ENCODE measurements at places on chromosomes 1 and 21.

DNA sequence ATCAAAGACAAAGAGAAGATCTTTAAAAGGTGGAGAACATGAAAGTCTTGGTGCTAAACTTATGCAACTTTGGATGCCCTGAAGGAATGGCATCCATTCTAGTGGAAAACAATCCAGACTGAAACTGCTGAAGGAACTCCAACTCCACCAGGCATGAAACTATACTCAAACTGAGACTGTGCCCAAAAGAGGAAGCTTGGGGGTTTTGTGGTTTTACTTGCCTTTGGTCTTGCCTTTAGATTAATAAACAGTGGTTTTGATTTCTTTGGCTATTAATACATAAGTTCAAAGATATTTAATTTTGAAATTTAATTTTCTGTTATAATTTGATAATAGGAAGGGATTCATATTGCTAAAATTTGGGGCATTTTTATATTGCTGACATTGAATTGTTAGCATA is 17.4 kb upstream of the SLC30A10 start:
- DNase-seq, result no peak

DNA sequence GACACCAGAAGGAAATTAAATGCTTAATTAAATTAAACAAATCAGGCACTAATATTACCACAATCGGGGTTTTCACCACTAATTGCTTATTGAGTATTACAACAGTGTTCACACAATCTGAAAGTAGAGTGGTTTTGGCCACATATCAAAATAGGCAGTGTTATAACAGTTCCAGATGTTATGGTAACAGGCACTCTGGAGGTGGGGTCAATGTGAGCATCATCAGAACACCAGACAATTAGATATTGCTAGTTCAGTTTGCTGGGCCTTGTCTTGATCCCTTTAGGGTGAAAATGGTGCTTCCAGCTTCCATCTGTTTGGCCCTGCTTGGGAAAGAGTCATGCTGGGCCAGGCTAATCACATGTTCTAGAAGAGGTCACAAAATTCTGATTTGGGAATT is 14.5 kb upstream of the DDAH1 start:
- DNase-seq, result no peak

GRCh38 chr1:6491081-6491449 is 402 bp downstream of the PLEKHG5 start:
- DNase-seq, result no peak

DNA sequence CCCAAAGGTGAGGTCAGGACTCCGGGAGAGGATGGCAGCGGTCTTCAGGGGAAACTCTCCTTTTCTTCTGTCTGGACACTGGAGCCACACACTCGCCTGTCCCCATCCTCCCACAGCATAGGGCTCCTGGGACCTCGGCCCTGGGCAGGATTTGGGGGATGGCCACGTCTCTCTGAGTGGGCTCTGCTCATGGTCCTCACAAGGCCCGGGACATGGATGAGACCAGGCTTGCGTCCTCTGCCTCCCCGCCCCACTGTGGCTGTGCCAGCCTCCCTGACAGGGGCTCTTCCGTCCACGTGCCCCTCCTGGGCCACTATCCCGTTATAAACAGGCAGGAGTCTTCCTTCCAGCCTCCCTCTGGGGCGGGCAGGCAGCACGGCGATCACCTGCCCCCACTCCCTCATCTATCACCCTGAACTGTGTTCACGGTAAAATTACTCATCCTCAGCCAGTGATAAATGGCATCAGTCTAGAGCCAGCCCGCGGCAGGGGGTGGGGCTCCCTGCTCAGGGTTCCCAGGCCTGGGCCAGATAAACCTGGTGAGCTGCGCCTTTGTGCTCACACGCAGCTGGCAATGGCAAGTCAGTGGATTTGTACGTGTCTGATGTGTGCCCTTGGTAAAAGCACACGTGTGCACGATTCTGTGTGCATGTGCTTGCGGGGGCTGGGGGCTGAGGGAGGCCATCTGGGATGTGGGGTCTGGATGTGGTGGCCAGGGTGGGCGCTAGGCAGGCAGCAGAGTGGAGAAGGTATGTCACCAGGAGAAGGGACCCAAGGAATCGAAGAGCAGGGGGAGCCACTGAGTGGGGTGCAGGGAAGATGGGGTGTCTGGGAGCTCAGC is 12.6 kb upstream of the SAMD11 start:
- no peak for DNase-seq

DNA sequence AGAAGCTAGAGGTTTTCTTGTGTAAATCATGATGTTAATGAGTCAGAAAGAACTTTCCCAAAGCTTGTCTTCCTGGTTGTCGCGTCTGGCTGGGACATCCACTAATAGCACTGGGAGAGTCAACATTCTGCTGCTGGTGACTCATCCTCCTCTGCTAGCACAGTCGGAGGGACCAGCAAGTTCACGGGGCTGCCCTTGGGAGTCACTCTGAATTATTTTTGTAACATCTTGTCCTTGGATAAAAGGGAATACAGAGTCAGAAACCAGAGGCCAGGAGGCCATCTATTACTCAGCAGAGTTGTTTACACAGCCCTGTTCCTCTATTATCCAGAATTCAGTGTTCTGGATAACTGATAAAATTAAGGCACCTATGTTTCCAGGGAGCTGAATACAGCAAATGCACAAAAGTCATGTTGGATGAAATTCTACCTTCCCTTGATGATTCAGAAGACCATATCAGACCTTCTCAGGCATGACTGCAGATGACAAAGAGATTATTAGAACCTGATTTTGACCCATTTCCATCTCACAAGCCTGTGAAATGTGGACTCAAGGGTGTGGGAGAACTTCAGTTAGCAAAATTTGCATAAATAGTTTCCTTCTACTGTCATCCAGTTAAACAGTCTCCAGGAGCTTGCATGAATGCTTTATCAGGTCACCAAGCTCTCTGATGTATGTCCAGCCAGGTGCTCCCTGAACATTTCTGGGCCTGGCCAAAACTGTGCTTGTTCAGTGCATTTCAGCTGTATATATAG is 68.1 kb downstream of the JAK1 start:
- peak; percentile 96 for DNase-seq

DNA sequence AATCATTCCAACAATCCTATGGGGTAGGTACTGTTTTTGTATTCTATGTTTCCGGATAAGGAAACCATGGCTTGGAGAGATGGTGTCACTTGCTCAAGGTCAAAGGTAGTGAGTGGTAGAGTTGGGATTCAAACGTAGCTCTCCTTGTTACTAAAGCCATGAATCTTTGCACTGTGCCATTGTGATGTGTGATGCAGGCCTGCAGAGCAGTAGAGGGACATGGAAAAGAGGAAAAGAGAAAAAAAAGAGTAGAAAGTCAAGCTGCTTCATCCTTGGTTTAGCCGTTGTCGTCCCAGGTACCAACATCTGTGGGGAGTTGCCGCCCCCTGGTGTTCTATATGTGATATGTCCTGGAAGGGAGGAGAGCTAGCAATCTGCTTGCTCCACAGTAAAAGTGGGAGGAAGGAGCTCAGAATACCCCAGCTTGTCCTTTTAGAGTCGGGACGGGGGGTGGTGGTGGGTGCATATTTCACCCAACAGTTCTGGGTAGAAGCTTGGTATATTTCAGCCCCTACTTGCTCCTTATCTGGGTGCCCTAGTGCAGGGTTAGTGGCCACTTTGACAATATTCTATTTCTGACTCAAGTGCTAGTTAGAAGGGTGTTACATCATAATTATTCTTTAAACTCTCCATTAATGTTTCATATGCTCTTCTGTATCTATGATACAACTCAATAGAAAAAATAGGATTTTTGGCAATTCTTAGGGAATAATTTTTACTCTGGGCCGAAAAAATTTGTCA is 98.4 kb downstream of the EBNA1BP2 start:
- peak; percentile 50 for DNase-seq

DNA sequence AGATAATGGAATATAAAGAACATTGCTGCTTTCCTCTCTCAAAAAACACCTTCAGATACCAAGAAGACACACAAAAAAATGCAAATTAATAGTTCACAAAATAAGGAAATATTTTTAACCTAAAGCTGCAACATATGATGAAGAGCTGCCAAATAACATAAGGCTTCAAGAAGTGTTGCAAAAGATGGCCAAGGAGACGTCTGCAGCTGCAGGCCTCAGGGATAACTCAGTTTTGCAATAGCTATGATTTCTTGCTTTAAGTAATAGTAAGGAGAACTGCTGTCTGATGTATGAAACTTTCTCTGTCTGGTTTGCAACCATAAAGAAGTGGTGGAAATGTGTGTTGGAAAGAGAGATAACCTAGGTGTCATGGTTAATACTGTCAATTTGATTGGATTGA is 1237.5 kb downstream of the MRPL39 start:
- DNase-seq, result no peak

DNA sequence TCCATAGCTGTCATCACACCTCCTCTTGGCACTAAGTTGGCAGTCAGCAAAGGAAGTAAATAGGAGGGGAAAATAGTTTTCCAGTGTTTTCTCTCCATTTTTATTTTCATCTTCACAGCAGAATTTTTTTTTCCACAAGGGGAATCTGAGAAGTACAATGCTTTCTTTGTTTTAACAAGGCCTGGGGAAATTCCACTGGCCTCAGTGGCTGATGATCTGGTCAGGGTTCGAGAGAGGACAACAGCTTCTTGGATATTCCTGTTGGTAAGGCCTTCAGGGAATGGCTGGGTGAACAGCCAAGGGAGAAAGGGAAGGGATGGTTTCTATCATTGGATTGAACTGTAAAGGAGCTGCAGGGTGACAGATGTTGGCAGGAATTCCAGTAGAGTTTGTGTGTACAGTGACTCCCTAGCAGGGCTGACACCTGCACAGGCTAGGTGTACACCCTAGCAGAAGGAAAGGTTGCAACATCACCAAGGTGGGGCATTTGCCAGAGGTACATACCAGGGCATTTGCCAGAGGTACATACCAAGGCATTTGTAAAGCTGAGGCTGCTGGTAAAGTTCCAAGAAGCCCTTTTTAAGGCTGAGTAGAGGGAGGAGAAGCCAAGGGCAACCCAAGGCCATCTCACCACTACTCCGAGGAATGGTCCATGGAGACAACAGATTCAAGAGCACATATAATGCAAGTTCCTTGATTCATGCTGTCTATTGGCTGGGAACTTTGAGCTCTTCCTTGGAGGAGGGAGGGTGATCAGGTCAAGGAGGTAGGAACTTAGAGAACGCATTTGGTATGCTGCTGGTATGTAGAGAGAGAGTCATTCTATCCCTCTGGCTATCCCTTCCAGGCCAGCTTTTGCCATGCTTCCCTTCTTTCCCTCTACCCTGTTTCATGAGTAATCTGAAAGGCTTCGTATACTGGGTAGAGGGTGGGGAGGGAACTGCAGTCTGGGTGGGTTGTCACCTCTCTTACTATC is 3.1 kb downstream of the GJA5 start:
- DNase-seq, result no peak
